ENCODE measurements at places on chromosomes 3 and 15.

- no peak for DNase-seq
Observed at GRCh38 chr3:159907828-159908227, 80.8 kb upstream of the IL12A start.

- DNase-seq, result no peak
Observed at GRCh38 chr3:139199421-139200010, 144.3 kb upstream of the MRPS22 start.

GRCh38 chr3:36193448-36193847 lies 186.9 kb upstream of the STAC start:
- no peak for DNase-seq

DNA sequence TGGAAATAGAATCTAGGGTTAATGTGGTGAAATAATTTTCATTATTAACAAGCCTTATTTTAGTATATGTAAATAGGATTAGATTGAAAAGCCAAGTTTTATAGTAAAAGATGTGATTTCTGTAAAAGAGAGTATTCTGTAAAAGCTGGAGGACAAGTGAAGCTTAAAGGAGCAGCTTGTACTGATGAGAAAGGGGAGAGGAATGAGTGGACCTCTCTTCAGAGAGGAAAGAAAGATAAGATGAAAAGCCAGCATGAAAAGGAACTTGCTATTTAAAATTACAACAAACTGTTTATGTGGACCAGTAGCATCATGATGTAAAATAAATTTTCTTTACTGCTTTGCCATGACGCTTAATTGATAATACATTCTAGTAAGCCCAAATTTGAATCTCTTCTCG lies 18.5 kb downstream of the ALCAM start:
- no peak for DNase-seq

GRCh38 chr15:28942046-28942445 lies 56.3 kb downstream of the APBA2 start:
- DNase-seq, result no peak

DNA sequence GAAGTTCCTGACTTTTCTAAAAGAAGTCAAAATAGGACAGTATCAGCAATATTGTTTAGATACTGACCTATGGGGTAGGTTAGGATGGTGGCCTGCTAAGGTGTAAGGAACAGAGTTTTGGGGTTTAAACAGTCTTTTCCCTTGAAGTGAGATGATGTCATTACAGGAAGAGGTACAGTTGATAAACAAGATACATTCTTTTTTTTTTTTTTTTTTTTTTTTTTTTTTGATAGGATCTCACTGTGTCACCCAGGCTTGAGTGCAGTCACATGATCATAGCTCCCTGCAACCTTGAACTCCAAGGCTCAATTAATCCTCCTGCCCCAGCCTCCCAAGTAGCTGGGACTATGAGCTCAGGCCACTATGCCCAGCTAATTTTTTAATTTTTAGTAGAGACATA lies 33.3 kb downstream of the SLC25A36 start:
- DNase-seq, result no peak

DNA sequence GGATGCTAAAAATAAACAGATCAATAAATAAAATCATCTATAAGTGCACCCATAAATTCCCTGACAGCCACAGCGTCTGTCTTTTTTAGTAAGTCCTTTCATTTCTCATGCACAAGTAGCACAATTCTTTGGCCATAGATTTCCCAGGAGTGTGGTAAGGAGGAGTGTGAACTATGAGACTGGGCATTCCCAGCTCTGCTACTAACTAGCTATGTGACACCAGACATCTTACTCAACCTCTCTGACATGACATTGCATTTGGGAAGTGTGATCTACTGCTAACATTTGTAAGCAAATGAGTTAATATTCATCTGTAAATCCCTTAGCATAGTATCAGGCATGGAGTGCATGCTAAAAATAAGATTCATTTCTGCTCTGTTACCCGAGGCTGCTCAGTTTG lies 301.7 kb downstream of the NTRK3 start:
- DNase-seq, result no peak

DNA sequence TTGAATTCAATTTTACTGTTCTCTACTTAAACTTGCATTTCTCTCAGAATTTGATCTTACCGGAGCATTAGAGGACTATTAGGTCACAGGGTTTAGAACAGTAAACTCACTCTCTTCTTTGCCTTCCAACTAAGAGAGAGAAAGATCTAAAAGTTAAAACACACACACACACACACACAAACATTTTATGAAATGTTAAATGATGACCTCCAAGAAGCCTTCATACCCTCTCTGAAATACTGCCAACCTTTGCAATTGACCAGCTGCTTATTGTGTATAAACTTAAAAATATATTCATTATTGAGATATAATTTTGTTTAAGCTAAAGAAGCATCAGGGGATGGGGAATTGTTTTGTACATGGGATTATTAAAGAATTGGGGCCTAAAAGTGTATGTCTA lies 15.5 kb upstream of the NR2F2 start:
- DNase-seq, result no peak

GRCh38 chr15:80643431-80643951 lies 51.6 kb upstream of the ABHD17C start:
- DNase-seq, result no peak

DNA sequence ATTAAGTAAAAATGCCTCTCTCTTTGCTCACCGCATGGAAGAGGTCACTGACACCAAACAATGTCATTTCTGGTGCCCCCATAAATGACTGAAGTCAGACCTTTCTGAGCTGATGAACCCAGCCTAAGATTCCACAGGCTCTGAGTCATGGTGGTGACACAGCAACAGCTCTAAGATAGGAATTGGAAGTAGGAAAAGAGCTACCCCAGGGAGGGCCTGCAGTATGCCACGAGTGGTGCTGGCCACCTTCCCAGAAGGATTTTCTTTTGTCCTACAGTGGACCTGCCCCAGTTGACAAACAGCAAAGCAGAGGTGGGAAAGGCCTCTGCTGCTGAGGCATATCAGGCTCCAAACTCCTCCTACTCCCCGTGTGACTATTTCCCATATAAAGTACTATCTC lies 208.1 kb downstream of the MINAR1 start:
- no peak for DNase-seq

- no peak for DNase-seq
Observed at GRCh38 chr3:182989566-182989965, 9.2 kb upstream of the DCUN1D1 start.
